Anterior cingulate cortex (tissue), 58 donors: ENCODE measurements at places on chromosomes 4 and X.

GRCh38 chrX:129823115-129823514 is 20.6 kb downstream of the ZDHHC9 start:
- no peak for DNase-seq

DNA sequence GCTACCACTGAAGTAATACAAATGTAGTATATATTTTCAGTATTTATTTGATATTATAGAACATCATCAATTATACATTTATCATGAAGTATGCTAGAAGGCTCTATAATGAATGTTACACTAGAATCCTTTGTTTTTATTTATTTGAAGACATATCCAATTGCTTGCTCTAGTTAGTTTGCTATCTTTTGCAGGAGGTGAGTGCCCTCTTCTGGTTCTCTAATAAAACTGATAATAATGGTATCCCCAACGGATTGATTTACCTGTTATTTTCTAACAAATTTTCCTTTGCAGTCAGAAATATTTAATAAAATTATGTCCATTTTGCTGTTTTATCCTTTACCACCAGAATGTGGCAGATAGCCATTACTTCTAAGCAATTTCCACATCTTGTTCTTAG is 274.3 kb upstream of the TACR3 start:
- DNase-seq = no peak

GRCh38 chrX:154396973-154397887 is 947 bp upstream of the RPL10 start:
- DNase-seq = peak; percentile 45

DNA sequence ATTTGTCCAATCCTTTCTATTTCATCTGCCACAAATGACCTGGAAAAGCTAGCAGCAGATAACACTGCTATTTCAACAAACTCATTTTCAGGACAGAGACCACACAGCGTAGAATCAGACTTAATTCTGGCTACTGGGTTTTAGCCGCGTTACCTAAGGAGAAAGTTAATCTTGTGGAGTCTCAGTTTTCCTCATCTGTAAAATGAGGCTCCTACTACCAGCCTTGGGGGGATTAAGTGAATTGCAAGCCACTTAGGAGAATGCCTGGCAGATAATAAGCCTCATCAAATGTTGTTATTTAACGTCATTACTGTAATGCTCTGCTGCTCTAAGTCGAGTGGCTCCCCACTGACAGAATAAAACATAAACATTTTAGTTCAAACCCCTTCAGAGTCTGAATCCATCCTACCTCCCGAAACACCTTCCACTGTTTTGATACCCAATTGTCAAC is 1.4 kb downstream of the CCNI start:
- no peak for DNase-seq

DNA sequence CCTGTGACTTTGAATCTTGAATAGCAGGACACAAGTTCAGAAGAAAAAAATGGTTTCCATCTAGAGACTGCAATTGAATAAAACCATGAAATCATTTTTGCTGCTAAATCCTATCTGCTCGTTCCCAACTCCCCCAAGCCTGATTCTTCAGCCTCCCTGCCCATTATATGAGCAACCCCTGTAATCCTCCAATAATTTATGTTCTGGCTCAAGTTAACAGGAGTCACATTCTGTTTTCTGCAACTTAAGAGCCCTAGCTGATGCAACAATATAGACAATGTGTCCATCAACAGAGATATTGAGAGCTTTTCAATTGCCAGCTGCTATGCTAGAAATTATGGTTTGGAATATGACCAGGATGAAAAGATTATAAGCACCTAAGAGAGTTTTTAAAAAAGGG is 84.1 kb downstream of the LDB2 start:
- DNase-seq = no peak

DNA sequence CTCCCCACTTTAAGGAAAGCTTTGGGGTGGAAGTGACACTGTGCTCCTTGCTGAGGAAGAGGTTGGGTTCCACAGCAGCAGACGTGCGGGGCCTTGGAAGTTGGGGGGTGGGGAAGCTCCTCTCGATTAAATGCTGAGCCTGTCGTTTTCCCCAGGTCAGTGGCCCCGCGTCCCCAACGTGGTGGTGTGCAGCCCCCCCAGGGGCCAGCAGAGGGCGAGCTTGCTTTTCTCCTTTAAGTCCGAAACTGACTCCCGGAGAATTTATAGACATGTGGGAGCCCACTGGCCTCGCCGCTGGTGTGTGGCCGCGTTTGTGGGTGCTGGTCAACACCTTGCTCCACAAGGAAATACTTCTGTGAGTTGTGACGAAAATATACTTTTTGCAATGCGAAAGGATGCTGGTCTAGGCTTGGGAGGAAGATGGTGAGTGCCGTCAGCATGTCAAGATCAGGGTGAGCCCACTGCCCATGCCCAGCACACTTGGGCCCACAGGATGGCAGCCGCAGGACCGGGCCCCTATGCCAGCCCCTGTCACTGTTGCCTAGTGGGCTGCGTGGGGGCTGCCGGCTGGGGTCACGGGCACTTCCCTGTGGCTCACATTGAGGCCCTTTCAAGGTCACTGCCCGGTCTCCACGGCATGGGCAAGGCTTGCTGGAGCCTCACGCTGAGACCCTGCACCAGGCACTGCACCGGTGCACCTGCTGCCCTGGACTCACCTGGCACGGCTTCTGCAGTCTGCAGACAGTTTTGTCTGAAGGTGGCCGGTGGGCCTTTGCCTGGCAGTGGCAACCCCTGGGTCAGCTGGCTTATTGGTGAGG is 9.4 kb downstream of the UVSSA start:
- DNase-seq = peak; percentile 20

- no peak for DNase-seq
These were observed 557 bp upstream of the ARHGEF6 start for GRCh38 chrX:136781180-136781797.

- no peak for DNase-seq
These were observed 102.6 kb downstream of the FHDC1 start for GRCh38 chr4:153038623-153039311.

DNA sequence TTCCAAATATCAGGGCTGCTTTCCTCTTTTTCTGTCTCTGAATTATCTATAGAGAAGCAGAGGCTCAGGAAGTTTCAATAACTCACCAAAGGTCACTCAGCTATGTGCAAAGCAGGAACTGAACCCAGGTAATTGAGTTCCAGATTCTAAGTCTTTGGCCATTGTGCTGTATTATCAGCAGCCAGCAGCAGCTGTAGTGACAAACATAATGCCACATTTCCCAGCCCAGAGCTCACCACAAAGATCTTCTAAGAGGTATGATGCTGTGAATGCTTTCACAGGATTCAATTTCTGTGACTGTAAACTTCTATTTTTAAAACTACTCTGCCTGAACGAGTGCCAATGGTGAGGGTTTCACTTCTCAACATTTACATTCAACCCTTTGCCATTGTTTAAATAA is 56.4 kb downstream of the SPOCK3 start:
- no peak for DNase-seq

DNA sequence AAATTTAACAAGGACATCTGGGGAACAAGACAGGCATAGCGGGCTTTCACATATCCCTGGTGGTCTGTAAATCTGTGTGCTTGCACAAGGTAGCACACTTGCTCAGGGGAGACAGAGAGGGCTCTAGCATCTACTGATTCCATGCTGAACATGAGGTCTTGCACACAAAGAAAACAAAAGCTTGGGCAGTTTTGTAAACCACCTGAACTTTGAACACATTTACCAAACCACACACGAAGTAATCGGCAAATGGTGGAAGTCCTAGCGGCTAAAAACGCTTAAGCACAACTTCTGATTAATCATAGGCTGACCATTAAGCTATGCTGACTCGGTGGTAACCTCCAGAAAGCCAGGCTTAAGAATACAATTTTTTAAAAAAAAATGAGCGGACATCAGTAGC is 52.8 kb downstream of the AKAP4 start:
- DNase-seq = no peak

- no peak for DNase-seq
These were observed 109.0 kb downstream of the SHROOM4 start for GRCh38 chrX:50705042-50705441.

DNA sequence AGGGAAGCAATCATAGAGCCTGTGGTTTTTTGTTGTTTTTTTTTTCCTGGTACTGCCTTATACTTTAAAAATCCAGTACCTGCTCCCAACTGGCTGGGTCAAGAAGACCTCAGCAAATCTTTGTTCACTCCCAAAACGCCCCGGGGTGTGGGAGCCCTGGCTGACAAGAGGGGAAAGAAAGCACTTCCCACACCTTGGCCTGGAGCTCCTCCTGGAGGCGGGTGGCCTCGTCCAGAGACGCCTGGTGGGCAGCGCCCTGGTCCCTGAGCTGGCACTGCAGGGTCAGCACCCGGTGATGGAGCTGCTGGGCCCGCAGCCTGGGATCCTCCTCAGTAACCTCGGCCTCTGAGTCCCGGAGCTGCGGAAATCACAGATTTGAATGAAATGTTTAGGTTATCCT is 38.2 kb downstream of the C4orf50 start:
- DNase-seq = no peak

GRCh38 chr4:156321203-156321602 is 367.5 kb upstream of the CTSO start:
- no peak for DNase-seq

GRCh38 chrX:8738588-8739189 is 6.8 kb upstream of the ANOS1 start:
- DNase-seq = peak; percentile 1

GRCh38 chr4:128596853-128597252 is 212.6 kb upstream of the JADE1 start:
- no peak for DNase-seq

GRCh38 chrX:85084770-85085393 is 81.2 kb downstream of the APOOL start:
- DNase-seq = no peak

GRCh38 chr4:110897784-110898183 is 274.9 kb upstream of the PITX2 start:
- DNase-seq = no peak

DNA sequence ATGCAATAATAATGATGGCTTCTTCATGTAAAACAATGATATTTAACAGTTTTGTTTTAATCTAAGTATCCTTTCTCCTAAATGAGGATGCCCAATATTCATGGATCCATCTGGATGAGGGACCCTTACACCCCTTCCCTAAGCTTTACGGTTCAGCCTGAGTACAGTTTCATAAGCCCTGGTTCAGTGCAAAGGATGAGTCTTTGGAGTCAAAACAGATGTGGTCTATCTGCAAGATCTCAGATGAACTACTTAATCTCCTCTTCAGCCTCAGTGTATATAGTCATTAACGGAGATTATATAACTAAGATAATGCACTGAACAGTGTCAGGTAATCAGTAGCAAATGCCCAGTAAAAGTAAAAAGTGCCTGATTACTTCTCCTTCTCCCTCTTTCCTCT is 22.1 kb downstream of the ANXA5 start:
- DNase-seq = no peak

- no peak for DNase-seq
These were observed 87.7 kb downstream of the CFAP47 start for GRCh38 chrX:36007207-36007606.

DNA sequence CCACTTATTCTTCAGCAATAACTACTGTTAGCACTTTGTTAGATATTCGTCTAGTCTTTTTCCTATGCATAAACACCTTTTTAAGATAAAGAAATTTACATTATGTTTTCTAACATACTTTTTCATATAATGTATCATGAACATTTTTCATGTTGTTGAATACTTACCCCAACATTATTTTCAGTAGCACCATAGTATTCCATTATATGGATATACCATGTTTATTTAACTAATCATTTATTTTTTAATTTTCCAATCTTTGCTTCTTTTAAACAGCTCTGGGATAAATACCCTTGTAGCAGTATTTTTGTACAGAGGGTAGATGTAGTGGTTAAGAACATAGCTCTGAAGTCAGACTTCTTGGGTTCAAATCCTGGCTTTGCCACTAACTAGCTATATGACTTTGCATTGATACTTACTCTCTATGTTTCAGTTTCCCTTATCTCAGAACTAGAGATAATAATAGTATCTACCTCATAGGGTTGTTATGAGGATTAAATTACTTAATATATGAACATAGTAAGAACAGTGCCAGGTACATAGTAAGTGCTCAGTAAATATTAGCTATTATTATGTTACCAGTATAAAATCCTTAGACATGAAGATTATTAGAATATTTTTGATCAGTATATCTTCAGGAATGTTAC is 11.3 kb downstream of the EXOC1 start:
- no peak for DNase-seq

DNA sequence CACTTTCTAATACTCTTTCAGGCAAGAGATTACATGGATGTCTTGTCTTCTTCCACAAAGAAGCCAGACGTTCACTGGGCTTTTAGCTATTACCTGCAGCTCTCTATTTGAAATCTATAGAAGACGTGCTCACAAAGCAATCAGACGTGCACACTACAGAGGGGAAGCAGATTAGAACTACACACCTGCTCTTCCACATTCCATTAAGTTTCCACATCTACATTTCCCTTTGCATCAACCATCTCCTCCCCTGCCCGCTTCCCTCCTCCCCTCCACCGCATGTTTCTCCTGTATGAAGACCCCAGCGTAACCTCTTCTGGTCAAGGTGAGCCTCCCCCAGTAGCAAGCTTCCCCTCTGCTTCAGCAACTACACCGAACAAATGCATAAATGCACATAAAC is 119.8 kb downstream of the DHX15 start:
- DNase-seq = no peak

- DNase-seq = no peak
These were observed 5.8 kb downstream of the SRPX2 start for GRCh38 chrX:100649550-100650356.

GRCh38 chr4:20844311-20844710 is 144.1 kb downstream of the PACRGL start:
- DNase-seq = no peak

- DNase-seq = no peak
These were observed 163.3 kb upstream of the PRDX4 start for GRCh38 chrX:23503835-23504539.

DNA sequence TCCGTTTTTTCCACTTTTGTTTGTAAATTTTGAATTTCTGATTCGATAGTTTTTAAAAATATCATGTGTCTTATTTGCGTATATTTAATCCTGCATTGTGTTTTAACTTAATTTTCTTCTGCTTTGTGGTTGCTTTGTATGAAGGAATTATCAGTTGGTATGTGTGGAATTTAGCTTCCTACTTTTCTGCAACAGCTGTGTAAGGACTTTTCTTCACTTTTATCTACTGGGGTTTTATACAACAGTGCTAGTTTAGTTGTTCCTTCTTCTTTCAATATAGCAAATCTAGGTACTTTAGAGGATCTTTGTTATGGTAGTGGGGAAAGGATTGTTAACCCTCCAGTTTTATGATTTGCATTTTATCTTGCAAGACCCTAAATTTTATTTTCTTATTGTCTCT is 410.3 kb downstream of the CCSER1 start:
- DNase-seq = no peak

GRCh38 chrX:69968950-69969349 is 80.8 kb downstream of the AWAT2 start:
- no peak for DNase-seq

DNA sequence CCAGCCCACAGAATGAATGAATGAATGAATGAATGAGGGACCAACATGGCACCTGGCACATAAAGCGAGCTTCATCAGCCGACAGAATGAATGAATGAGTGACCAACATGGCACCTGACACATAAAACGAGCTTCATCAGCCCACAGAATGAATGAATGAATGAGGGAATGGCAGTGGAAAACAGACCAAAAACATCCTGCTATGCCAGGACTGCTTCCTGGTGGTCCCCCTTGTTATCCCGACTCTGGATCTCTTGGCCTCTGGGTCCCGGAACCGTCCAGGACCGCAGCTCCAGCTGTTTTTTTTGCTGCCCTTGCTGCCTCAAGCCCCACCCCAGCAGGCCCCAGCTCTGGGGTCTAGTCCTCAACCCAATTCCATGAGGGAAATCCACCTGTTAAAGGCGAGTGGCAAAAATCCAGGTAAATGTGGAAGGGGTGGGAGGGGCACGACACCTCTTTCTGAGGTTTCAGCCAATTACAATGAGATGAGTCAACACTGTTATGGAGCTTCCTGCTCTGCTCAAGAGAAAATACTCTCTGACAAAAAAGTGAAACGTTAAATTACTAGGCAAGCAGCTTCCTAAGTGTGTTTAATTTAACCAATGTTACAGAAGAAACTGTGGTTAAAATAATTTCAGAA is 72.0 kb upstream of the MTNR1A start:
- no peak for DNase-seq
